ENCODE measurements at places on chromosomes 6 and 20.
A peak's percentile ranks its signal among the peaks of the same experiment; 100 is the strongest.

DNA sequence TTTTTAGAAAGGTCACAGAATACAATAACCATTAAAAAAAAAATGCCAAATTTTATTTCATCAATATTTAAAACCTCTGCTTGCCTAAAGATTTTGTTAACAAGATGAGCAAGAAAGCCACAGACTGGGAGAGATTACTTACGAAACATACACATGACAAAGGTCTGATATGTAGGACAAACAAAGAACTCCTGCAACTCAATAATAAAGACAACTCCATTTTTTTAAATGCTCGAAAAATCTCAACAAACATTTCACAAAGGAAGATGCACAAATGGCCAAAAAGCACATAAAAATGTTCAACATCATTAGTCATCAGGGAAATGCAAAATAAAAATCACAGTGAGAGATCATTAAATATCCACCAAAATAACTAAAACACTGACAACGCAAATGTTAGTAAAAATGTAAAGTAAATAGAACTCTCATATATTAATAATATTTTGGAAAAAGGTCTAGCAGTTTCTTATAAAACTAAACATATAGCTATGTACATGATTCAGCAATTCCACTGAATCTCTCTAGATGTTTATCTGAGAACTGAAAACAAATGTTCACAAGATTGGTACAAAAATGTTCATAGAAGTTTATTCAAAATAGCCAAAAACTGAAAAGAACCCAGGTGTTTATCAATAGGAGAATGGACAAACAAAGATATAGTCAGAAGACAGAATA lies 10.3 kb downstream of the STK38 start:
- no peak for DNase-seq

DNA sequence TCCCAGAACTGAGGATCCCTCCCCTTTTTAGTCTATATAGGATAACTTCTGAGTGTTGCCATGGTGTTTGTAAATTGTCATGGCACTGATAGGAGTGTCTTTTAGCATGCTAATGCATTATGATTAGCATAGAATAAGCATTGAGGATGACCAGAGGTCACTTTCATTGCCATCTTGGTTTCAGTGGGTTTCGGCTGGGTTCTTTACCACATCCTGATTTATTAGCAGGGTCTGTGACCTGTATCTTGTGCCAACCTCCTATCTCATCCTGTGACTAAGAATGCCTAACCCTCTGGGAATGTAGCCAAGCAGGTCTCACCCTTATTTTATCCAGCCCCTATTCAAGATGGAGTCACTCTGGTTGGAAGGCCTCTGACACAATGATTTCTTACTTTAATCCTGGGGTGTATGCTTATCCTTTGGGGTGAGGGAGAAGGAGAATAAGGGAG lies 19.6 kb downstream of the WFDC2 start:
- DNase-seq = peak; percentile 60

GRCh38 chr20:25744261-25744660 lies 47.6 kb upstream of the ZNF337 start:
- DNase-seq = no peak

GRCh38 chr20:53660078-53660909 lies 66.7 kb upstream of the ZNF217 start:
- DNase-seq = no peak

GRCh38 chr6:157768863-157769551 lies 54.0 kb upstream of the SNX9 start:
- DNase-seq = no peak

DNA sequence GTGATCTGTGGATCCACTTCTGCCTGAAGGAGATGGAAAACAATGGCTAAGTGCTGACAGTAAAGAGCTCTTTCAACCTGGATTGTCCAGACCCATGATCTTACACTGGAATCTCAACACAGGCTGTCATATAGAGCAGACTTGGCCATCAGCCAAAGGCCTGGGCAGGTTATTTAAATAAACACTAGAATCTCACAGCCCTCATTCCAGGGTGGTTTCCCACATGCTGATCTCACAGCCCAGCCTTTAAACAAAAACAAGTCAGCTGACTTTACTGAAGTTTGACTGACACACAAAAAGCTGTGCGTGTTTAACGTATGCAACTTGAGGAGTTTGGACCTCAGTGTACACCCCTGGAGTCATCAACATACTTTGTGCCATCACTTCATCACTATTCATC lies 28.4 kb downstream of the SYNDIG1 start:
- no peak for DNase-seq

GRCh38 chr6:125301435-125302391 lies at the start of gene HDDC2:
Gene HDDC2 (minus strand): TSS chr6:125301967. CDS start chr6:125301932, 35 bp downstream.
- DNase-seq = no peak

GRCh38 chr6:134309983-134310605 lies 7.8 kb downstream of the SGK1 start:
- no peak for DNase-seq

- DNase-seq = peak; percentile 78
Measured at GRCh38 chr6:161369339-161369738, 95.5 kb upstream of the AGPAT4 start.

Data from HS-5 (cell line).